ENCODE measurements at places on chromosomes 12 and 14. TPM values are rescaled to one million over a fixed set of nuclear protein-coding genes. Genes with fewer than 3 reads are reported as not detected.

Gene POU6F1
- total RNA-seq = 20.3 TPM

Gene SERPINA6
- total RNA-seq = not detected

- peaks cover 13% of the 10 kb centered on the region for H3K4me1 ChIP-seq
- peak overlapping the region; percentile 5 for H3K27ac ChIP-seq
- DNase-seq = no peak
- no peaks in the 10 kb centered on the region for H3K27me3 ChIP-seq
Observed at GRCh38 chr12:96271469-96272199, 77.5 kb downstream of the ELK3 start.

DNA sequence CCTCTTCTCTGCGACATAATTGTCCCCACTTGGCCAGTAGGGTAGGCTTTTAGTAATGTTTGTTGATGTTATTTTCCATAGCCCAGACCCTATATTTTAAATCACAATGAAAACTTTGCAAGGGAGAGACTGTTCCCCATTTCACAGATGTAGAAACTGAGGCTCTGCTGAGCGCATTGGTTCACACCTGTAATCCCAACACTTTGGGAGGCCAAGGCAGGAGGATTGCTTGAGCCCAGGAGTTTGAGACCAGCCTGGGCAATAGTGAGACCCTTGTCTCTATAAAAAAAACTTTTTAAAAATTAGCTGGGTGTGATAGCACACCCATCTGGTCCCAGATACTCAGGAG, 114.8 kb downstream of the DIP2B start:
- H3K27ac ChIP-seq = no peak overlapping the region
- H3K4me3 ChIP-seq = no peak overlapping the region
- DNase-seq = no peak
- H3K4me1 ChIP-seq = peaks cover 74% of the 10 kb centered on the region

GRCh38 chr12:80068173-80068572, 31.2 kb upstream of the OTOGL start:
- H3K27me3 ChIP-seq = peaks cover 2% of the 10 kb centered on the region
- no peaks in the 10 kb centered on the region for H3K4me1 ChIP-seq
- no peak for DNase-seq
- no peaks in the 10 kb centered on the region for H3K36me3 ChIP-seq
- H3K27ac ChIP-seq = no peak overlapping the region

DNA sequence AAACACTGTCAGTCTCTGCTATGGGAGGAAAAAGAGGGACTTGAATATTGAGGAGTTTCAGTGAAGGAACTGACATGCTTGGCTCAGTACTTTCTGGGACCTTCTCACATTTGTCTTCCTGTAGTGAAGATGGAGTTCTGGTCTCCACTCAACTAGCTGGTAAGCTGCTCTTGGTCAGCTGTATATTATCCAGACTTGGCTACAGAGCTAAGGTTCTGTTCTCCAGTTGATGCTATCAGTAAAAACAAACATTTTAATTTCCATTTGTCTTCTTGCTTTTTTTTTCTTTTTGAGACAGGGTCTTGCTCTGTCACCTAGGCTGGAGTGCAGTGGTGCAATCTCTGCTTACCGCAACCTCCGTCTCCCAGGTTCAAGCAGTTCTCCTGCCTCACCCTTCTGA, 5.3 kb downstream of the RNF34 start:
- H3K27ac ChIP-seq = no peak overlapping the region
- DNase-seq = no peak
- H3K4me3 ChIP-seq = no peak overlapping the region

Measured in activated B cell treated with CpG ODN at 0.5 μM for 24 hours (primary cell).